ENCODE measurements at places on chromosomes 3 and 15.
A peak's percentile ranks its signal among the peaks of the same experiment; 100 is the strongest.

- no peak for DNase-seq
Measured at GRCh38 chr3:5116538-5116937, 5.6 kb upstream of the ARL8B start.

DNA sequence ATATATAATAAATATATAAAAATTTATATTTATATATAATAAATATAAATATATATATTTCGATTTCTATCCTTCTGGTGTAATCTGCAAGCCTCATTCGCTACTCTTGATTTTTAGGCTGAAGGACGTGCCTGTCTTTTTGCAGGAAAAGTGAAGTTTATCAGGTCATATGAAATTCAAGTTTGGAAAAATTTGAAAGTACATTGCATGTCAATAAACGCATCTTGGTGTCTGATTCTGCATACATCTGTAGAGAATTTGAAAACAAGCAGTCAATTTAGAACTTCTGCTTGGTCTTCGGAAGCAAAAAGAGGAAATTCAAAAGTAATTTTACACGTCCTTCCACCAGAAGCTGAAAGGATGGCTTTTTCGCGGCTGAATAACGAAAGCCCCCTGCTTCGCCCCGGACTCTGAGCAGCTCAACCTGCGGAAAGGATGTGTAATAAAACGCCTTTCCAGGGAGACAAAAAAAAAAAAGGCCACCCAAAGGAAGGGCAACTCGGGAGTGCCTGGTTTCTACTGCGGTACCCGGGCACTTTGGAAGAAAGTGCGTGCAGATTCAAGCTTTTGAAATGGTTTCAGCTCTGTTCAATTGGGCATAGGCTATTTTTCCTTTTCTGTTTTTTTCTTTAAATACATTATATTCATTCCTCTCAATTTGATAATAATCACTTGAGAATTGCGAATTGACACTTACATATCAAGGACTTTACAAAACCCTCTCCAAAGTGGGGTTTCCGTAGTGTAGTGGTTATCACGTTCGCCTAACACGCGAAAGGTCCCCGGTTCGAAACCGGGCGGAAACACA is 1.5 kb upstream of the MYNN start:
- peak; percentile 79 for DNase-seq

DNA sequence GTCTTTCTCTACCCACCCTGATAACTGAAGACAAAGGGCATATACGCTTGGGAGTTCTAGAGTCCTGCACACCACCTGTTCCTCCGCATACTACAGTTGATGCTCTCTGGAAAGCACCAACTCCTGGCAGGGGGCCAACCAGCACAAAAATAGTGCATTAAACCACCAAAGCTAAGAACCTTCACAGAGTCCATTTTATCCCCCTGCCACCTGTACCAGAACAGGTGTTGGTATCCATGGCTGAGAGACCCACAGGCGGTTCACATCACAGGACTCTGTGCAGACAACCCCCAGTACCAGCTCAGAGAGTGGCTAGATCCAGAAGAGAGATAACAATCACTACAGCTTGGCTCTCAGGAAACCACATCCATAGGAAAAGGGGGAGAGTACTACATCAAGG is 114.4 kb upstream of the POU1F1 start:
- no peak for DNase-seq

- DNase-seq = no peak
Measured at GRCh38 chr3:190266265-190266912, 55.9 kb downstream of the CLDN1 start.

DNA sequence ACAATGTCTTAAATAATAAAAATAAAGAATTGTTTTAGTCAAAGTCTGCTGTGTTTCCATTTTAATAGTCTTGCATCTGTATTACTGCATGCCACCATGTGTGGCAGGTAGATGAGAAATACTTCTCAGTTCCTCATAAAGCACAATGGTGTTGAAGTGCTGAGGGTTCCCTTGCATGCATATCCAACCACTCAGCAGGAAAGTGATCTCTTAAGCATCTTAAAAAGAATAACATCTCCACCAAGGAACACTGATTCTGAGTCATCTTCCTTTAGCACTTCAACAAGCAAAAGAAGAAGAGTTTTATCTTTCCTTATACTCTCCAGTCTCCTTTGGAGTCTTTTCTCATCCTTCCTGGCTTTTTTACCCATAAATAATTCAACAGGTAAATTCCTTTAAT is 602.0 kb downstream of the TBL1XR1 start:
- DNase-seq = no peak

- no peak for DNase-seq
Measured at GRCh38 chr15:73934281-73934680, 8.0 kb downstream of the LOXL1 start.
